Activated CD4-positive, alpha-beta T cell treated with anti-CD3 and anti-CD28 coated beads, Interleukin-2, amount 50 U/mL, for 1 hour (primary cell): ENCODE measurements at places on chromosomes 2 and 18.

DNA sequence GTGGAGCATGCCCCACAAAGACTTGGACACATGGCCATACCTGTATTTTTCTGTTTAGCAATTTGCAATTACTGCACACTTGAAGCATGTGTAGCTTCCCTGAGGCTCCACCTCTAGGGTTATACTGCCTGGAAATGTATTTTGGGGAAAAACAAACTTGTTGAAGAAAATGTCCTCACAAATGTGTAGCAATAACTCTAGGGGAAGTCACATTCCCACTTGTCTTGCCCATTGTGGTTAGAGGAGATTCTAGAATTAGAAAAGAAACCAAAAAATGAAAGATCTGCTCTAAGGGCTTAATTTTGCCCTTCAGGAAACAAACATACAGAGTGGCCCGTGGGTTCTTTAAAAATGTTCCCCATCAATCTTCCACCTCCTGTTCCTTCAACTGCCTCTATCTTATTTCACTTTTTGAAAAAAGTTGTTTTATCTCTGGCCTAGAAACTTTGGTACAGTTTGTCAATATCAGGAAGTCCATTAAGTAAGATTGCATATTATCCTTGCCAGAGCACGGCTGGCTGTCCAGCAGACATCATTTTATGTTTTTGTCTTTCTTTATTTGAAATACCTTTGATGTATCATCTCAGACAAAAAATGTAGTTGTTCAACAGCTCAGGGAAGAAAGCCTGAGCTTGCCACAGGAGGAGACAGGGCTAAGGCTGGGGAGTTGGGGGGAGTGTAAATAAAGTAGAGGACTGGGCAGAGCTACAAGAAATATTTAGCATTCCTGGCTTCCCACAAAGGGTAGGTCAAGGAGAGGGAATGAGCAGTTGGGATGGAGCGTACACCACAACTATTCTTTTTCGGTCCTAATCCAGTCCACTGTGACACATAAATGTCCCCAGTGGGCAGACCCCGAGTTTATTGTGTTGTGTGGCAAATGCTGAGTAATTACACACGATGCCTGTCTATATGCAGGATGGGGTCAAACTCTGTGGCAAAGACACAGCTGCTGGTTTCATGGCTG lies 96.8 kb upstream of the CDC42EP3 start:
- no peak for DNase-seq

GRCh38 chr18:8471372-8471771 lies 137.9 kb upstream of the RAB12 start:
- DNase-seq: no peak

GRCh38 chr2:118992740-118993391 lies 50.9 kb downstream of the MARCO start:
- DNase-seq: no peak

GRCh38 chr2:193562031-193562430 lies 1367.3 kb upstream of the TMEFF2 start:
- no peak for DNase-seq

DNA sequence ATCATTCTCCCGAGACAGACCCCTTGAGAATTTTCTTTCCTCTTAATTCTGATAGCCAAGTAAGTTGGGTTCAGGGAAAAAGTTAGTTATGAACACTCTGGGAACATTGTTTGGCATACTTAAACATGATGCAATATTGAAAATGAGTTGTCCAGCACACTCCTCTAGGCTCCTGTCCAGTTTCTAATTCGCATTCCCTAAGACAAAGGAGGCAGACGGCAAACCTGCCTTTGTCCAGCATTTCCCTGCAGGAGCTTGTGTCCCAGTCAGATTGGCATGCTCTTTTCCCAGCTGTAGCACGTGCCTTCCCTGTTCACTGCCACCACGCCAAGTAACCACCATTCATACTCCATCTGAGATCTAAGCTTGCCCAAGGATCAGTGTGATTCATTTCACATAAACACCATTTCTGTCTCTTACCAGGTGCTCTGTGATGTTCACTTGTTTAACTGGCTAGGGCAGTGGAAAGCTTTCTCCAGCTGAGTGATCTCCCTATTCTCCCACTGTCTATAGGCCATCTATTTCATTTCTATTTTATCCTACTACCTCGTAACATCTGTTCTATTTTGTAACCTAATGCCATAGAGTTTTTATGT lies 150.0 kb upstream of the EPB41L3 start:
- no peak for DNase-seq

GRCh38 chr18:74419761-74420160 lies 37.3 kb downstream of the DIPK1C start:
- no peak for DNase-seq

DNA sequence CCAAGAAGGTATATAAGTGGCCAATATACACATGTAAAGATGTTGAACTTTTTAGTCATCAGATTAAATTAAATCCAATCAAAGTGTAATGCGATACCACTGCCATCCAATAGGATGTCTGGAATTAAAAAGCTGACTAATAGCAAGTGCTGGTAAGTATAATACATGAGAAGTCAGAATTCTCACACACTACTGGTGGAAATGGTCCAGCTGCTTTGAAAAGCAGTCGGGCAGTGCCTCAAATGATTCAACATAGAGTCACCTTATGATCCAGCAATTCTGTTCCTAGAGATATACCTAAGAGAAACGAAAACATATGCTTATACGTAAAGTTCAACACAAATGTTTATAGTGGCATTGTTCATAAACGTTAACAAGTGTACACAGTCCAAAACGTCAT lies 124.1 kb upstream of the MYT1L start:
- no peak for DNase-seq

DNA sequence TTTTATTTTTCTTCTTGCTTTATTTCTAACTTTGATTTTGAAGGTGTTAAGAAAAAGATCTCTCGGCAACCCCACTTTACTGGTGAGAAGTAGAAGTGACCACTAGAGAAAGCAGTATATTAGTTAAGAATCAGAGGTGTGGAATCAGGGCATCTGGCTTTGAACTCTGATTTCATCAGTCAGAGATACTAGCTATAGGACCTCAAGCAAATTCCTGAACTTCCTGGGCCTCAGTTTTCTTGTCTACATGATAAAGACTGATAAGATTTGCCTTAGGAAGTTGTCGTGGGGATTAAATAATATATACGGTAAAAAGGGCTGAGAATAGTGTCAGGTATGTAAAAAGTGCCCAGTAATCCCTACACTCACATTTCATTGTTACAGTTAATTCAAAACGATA lies 440.3 kb upstream of the CRIM1 start:
- no peak for DNase-seq

DNA sequence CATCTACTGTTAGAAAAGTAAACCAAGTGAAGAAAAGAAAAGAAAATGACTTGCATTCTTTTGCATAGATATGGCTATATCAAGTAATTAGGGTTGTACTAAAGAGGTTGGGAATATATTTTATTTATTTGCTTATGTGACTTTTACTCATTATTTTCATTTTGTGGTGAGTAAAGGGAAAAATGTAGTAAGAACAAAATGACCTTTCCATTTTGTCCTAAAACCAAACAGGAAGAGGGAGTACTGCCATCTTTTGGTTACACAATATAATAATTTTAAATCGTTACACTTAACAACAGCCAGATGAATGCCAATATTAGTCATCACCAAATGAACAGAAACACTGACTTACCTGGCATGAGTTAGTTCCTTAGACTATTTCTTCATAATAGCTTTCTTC lies 47.3 kb upstream of the NDUFV2 start:
- DNase-seq: no peak

GRCh38 chr18:59570796-59571195 lies 126.4 kb downstream of the CCBE1 start:
- DNase-seq: no peak

DNA sequence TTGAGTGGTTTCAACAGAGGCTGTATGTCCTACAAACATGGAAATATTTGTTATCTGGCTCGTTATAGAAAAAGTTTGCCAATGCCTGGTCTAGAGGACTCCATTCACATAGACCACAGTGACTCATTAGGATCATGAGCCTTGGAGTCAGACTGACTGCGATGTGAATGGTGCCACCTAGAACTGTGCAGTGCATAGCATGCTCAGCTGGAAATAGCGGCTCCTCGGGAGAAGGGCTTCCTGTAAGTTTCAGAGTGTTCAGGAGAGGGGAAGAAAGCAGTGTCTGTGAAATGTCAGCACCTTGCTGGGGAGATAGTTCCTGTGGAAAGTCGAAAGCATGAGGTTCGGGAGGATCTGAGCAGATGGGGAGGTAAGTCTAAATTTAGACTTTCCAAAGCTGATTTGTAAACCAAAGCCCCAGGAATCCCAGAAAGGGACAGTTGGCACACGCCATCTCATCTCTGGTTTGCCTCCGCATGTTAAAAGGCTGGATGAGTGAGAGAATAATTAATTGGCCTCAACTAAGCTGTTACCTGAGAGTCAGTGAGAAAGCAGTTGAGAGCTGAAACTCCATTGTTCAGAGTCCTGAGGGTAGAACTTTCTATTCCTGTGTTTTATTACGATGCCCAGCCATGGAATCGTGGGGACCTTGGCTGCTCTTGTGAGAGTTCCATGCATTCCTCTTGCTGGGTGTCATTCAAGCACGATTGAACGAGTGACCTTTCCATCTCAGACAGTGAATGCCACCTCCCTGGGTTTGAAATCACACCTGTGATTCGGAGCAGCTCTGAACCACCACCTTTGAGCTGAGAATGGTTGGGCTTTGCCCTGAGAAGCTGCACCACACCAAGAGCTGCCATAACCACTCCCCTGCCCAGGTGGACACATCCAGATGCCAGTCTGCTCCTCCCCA lies 99.5 kb downstream of the MAPK4 start:
- no peak for DNase-seq

- no peak for DNase-seq
These were observed 13.5 kb upstream of the DOK6 start for GRCh38 chr18:69387186-69387585.

DNA sequence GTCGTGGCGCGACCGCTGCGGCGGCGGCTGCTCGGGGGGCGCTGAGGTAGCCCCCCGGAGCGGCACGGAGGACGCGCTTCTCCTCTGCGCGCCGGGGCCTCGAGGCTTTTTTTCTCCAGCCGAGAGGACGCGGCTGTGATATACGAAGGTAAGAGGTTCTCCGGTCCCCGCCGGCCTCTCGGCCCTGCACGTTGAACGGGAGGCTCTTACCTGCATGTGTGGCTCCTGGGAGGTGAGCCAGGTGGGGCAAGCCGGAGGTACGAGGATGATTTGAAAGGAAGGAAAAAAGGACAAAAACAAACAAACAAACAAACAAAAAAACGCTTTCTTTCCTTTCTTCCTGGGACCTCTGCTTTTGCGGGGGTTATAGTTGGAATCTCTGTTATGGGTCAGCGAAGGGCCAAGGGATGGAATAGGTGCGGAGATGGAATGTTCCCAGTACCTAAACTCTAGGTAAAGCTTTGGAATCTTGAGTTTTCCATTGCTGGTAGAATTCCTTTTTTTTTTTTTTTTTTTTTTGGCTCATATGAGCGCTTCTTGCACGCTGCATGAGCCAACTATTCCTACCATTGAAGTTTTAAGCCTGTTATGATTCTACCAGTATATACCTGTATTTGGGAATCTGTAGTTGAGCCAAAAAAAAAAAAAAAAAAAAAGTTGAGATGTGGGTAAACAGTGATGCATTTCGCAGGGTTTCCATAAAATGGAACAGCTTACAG lies 674 bp downstream of the PTPN4 start:
- DNase-seq: no peak

GRCh38 chr2:240226672-240227537 lies 86.4 kb upstream of the OTOS start:
- no peak for DNase-seq

GRCh38 chr2:6482256-6482655 lies 383.5 kb downstream of the CMPK2 start:
- DNase-seq: no peak
